ENCODE measurements at places on chromosomes 4 and X.

GRCh38 chrX:64395568-64395929, 297 bp upstream of the MTMR8 start:
- no peak for DNase-seq

DNA sequence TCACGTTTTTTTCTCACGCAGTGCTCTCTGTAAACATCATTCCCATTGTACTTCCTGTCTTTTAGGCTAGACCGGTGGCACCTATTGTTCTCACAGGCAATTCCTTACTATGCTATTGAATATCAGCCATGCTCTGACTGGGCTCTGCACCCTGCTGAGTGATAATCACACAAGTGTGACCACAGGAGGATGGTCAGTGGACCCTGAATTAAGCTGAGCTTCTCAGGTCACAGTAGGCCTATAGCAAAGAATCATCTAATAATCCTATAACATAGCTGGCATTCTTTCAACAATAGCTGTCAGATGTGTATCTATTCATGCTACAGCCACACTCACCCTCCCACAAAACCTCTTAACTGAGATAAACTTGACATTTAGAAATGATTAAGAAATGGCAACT, 2399.8 kb upstream of the TENM3 start:
- no peak for DNase-seq

DNA sequence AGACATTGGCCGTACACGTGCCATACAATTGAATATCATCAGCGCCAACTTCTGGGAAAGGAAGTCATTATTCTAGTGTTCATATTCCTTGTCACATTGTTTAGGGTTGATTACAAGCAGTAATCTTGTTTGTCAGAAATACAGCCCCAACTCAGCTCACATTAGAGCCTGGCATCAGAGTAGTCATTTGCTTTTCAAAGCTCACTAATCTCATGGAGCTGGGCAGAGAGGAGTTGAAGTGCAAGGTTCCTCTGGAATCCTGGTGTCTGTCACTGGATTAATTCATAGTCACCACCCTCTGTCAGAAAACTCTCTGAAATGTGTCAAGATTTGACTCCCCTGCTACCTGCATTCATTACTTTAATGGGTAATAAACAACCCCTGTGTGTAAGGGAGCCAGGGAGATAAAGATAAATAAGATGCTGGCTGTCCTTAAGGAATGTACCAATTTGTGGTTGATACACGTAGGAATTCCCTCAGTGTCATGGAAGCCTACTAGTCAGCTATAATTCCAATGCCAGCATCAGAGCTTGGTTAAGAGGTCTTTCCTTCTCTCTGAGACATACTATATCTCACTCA, 43.7 kb upstream of the S100G start:
- DNase-seq: no peak

DNA sequence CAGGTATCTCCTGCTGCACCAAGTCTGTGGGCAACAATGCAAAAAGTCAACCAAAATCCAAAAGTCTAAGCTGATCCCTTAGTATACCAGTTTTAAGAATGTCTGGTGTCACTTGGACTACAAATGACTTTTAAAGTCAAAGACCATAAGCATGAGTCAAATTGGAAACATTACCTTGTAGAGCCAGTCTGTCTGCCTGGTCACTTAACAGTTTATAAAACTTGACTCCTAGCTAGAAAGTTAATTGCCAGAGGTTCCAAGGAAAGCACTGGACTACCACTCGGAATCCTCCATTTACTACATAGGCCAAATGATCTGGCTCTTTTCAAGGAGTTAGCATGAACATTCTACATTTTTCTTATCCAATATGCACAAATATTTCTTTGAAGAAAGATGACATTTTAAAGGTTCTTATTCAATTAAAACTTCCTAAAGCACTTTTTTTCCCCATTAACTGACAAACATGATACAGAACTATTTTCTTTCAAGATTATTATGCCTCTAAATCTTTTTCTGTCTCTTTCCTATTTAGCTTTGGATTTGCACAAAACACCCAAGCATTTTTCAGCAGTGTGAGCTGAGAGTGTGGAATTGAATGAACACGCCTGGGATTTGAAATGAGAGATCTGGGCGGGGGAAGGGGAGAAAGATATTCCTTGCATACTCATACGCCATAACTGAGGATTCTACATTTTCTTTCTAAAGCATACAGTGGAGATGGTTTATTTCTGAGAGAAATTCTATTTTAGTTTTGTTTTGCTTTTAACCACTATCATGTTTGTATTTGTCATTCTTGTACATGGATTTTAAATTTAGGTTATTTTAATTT, 188.4 kb downstream of the SHROOM3 start:
- DNase-seq: no peak
